Anterior cingulate cortex (tissue), 58 donors: ENCODE measurements at places on chromosomes 1 and 21.

GRCh38 chr1:100344774-100345173 is 7.5 kb upstream of the CDC14A start:
- DNase-seq = no peak

- DNase-seq = no peak
Measured at GRCh38 chr1:162899422-162900146, 38.6 kb upstream of the CCDC190 start.

DNA sequence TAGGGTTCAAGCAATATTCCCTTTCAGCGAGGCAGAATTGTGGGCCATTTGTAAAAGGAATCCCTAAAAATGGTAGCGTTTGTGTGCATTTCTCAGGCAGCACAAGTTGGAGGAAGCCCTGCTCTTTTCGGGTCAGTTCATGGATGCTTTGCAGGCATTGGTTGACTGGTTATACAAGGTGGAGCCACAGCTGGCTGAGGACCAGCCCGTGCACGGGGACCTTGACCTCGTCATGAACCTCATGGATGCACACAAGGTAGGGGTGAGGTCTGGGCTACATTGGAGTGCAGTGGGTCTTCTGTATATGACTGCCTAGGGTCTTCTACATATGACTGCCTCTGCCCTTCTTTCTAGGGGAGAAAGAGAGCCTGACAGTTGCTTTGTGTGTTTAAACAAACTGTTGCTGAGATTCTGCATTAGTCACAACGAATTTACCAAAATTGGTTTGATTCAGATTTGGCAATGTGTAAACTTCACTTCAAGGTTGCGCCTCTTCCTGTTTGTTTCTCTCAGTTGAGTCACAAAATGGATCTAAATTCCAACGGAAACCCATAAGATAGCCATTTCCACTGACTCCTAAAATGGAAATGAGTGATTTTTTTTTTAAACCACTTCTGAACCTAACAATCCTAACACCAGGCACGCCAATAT is 40.4 kb upstream of the BMP8A start:
- DNase-seq = no peak

GRCh38 chr1:24732186-24732885 is 12.9 kb upstream of the CLIC4 start:
- no peak for DNase-seq

DNA sequence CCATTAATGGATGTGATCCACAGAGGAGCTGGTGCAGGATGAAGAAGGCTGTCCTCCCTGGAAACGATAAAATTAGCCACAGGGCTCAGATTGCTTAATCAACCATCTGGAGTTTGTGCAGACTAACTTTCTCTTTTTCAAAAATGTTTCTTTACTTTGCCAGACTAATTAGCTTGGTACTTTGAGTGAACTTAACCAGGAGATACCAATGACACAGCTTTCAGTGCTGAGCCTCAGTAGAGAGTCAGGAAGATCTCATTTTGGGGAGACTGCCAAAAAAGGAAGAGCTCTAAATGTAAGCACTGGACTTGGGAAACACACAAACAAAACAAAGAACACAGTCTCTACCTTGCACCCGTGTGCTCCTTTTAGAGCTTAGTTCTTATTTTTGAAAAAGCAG is 248.1 kb upstream of the DEPDC1 start:
- no peak for DNase-seq

DNA sequence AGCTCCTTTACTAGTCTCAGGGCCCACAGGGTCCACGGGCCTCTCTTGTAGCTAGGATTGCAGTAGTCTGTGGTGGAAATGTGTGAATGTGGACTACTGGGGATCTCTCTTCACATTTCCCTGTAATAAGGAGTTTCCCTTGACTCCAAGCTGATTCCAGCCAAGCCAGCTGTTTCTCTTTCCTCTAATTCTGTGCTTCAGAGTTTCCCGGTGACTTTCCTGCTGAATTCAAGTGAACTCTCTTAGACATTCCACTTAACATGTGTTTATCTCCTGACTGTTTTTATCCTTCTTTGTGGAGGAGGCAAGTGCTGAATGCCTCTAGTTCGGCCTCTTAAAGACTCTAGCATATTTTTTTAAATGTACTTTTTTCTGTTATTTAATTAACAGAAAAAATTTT is 354.0 kb upstream of the RGS18 start:
- no peak for DNase-seq

DNA sequence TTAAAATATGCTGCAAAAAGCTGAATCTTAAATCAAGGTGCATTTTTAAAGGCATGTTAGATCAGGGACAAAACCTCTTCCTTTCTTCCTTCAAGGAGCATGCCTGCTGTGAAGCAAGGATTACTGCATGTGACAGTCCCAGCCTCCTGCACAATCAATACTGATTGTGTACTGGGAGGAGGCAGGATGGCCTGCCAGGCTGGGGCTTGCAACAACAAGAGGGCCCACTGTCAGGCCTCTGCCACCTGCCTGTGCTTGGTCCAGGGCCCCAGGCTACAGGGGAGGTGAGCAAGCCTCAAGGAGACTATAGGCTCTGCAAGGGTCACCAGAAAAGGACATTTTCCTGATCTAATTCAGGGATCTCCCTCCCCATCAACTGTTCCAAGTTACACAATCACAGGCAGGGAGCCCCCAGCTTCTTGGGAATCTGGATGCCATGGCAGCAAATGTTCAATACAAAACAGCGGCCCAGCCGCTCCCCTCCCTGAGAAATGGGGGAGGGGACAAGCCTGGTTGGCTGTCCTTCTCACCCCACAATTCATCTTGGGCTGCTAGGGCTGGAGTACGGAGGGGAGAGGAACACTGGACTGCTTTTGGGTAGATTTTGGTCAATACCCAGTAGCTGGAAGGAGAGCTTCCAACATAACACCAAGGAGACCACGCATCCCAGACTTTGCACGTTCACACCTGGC is 76.7 kb downstream of the SSBP3 start:
- DNase-seq = no peak

- no peak for DNase-seq
Measured at GRCh38 chr1:25622531-25622930, 5.9 kb downstream of the MAN1C1 start.

DNA sequence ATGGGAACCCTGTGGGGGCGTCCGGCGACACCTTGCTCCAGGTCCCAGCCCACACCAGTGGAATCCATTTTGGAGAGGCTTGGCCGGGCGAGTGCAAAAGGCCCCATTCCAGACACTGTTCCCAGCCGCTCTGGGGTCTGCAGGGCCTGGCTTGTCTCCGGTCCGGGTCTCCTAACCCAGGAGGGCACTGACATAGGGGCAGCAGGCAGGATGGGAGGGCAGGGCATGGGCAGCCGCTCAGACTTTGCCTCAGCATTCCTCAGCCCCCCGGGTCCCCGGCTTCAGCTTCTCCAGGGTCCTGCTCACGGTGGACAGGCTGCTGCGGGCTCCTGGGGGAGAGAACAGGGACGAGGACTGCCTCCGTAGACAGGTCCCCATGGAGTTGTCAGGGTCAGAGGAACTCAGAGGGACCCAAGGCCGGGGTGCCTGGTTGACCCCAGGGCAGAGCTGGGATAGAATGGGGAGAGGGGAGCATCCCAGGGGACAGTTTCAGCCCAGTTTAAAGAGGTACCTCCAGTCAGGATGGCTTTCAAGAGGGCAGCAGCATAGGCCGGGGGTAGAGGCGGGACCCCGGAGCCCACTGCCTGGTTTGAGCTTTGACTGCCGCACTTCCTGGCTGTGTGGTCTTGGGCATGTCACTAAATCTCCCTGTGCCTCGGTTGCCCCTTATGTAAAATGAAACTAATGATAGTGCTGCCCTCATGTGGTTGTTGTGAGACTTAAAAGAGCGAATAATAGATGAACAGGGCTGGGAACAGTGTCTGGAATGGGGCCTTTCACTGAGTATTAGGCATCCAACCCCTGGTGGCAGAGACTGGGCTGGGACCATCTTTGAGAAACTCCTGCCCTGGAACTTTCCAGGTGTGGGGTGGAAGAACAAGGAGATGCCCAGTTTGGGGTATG is 3.7 kb downstream of the KNCN start:
- DNase-seq = no peak

- DNase-seq = no peak
Measured at GRCh38 chr1:32393832-32394140, 455 bp downstream of the BSDC1 start.
